Fibroblast of skin of right biceps (primary cell): ENCODE measurements at places on chromosomes 3 and 15.

DNA sequence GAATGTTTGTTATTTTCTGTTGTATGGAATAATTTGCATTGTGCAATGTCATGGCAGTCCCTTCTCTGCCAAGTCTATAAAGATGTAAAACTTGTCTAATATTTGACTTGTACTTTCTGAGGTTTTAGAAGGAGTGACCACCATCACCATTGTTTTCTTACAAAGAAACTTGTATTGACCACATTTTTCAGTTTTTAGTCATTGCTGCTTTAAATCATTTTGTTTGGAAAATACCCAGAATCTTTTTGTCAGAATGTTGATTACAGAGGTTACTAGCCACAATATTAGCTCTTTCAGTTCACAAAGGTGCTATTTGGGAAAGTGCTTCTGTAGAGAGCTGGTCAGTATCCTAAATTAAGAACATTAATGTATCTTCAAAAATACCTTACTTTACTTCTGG lies 532.4 kb upstream of the GBE1 start:
- no peak for DNase-seq

GRCh38 chr3:100340527-100340926 lies 6.0 kb downstream of the NIT2 start:
- DNase-seq, result no peak

DNA sequence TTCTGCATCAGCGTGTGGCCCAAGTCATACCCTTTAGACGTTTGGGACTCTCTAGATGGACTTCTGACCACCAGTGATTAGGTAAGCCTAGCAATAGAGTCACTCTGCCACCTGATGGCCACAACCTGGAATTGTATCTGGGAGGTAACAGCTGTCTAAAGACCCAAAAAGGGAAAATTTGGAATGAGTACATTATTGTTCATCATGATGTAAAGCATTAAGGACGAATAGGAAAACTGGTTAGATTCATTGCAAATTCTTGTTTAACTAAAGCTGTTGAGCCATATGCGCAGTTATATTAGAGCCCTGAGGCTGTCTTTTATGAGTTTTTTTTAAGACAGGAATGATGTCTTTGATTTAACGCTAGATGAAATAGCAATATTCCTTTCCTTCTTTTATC lies 63.6 kb downstream of the FAM81A start:
- peak; percentile 56 for DNase-seq

DNA sequence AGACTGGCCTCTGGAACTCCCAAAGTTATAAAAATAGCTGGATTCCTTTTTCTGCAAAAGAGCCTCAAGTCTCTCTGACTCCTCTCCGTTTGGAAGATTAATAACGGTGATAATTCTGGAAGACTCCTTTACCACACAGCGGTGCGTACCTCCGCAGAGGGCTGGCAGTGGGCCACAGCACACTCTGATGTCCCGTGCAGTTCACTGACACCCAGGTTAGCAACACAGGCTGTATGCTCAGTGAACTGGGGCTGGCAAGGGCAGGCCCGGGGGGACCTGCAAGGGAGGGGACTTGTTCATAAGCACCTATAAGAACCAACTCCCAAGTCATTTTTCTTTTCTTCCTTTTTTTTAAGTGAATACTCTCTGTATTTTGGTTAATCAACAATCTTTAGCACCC lies 120.3 kb upstream of the TJP1 start:
- DNase-seq, result no peak

DNA sequence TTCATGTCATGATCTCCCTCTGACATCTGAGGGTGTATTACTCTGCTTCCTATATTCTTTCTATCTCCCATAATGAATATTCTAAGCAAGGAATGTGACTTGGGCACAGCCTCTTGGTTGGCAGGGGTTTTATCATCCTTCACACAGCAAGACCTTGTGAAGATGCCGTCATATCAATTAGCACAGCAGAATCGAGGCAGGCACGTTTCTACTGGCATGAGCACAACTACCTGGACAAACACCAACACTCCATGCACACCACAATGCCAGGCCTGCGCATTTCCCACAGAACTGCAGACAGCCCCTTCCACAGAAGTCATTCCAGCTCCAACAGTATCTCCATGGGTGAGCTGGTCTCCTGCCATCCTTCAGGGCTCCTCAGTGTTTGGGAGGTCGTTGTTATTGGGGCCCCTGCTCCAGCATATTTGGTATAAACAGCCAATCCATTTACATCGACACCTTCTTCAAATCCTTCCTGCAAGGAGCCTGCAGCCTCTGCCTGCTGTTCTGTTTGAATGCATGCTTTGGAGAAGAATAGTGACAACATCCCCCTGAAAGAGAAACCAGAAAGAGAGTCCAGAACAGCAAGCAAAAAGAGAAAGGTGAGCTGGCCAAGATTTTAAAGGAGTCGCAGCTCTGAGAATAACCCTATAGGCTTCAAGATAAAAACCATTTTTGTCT lies 275.5 kb downstream of the SHOX2 start:
- DNase-seq, result no peak

DNA sequence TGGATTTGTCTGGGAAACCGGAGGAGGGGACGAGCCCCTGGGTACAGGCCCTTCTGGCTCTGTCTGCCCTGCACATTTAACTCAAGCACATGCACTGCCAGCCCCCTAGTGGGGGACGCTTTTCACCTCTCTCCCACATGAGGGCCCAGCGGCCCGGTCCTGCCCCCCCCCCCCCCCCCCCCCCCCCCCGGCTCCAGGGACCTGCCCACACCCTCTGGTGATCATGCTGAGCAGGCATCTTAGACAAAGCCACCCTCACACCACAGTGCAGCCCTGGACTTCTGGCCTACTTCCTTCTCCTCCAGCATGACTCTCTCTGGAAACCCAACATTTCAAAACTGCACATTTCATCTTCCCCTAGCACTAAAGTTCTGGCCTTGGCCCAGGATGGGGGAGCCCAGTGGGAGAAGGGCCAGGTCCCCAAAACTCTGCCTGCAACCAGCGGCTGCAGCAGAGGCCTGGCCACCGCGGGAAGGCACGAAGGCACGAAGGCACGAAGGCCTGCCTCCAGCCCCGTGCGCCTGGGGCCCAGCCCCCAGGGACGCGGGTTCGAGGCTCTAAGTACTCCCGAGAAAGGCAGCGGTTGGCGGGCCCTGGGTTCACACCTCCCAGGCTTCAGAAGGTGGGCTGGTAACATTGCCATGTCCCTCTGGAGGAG lies 14.1 kb downstream of the KLF15 start:
- no peak for DNase-seq

- DNase-seq, result no peak
Observed at GRCh38 chr3:170660139-170660538, 74.3 kb upstream of the SLC7A14 start.

- no peak for DNase-seq
Observed at GRCh38 chr3:69590111-69590510, 149.2 kb upstream of the MITF start.

GRCh38 chr15:52233405-52233804 lies 42.2 kb upstream of the GNB5 start:
- no peak for DNase-seq

DNA sequence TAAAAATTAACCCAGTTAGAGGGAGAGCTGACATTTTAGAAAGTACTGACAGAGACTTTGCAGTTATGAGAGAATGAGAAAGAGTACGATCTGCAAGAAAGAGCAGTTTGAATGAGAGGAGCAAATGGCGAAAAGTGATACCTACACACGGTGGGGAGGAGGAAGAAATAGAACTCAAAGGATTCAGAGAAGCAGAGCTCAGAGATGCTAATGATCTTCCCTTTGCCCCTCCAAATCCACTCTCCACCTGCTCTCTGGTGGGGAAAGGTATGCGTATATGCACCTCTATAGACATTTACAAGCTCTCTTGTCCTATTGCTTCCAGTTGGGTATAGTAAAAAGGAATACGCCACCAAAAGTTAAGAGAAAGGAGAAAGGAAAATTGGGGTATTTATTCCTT lies 123.3 kb upstream of the TTC14 start:
- no peak for DNase-seq

DNA sequence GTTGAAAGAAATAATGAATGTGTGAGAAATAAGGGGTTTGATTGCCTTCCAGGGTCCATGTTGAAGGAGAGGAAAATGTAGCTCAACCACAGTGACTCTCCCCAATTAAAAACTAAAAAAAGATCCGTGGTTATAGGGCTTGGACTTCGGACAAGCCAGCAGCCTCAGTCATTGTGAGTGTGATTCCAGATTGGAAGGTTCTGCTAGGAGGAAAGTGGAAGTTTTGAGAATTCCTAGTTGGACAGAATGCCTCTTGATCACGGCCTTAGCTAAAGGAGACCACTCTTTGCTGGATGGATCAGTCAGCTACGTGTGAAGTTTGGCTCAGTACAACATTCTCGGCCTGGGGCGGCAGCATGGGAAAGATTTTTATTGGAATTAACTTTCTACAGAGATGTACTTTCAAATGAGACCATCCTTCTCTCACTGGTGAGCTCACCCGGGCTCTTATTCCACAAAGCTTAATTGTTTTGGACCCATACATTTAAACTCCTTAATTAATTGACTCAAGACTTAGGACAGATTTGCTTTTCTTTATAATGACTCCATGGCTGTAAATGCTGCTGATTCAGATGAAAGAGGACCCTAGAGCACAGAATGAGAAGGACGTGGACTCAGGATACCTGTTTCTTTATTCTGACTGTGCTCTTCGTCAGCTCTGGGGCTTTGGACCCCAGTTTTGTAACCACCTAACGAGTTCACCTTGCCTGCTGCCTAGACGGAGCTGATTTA lies 27.5 kb downstream of the FLNB start:
- peak; percentile 54 for DNase-seq

- no peak for DNase-seq
Observed at GRCh38 chr3:126941721-126942270, 41.1 kb upstream of the PLXNA1 start.

GRCh38 chr15:63502843-63503738 lies 1.3 kb upstream of the USP3 start:
- DNase-seq, result peak; percentile 70

GRCh38 chr15:52193321-52193720 lies 2.1 kb upstream of the GNB5 start:
- DNase-seq, result no peak

DNA sequence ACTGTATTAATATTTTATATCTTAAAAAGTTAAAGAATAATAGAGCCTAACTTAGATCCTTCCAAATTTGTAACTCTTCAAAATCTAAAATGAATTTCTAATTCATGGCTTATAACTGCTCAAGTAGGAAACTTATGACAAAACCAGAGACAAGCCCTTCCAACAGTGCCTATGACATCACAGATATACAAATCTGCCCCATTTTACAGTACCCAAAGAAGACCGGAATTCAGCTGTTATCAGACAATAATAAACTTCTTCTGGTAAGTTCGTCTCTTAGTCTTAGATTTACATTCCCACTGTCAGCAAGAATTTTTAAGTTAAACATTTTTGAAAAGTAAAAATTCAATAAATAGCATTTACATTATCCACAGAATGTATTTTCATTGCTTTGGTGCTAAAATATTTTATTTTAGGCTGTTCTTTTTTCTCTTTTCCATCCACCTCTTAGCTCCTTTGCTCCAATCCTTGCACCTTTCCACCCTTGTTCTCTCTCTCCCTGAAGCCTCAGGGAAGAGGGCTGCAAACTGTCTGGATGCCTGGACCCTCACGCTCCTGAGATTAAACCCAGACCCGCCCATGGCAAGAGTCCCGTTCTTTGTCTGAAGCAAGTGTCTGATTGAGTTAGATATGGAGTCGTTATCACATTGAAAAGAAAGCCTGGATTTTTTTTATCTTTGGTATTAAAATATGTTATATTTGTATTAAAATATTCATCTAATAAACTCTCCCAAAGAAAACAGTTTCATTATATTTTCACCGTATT lies 312.7 kb downstream of the ZBTB20 start:
- no peak for DNase-seq

- no peak for DNase-seq
Observed at GRCh38 chr15:79221696-79222095, 60.8 kb upstream of the ANKRD34C start.

GRCh38 chr3:189537135-189537534 lies 94.1 kb upstream of the TP63 start:
- peak; percentile 2 for DNase-seq

GRCh38 chr3:94310341-94311135 lies 247.7 kb downstream of the NSUN3 start:
- no peak for DNase-seq

DNA sequence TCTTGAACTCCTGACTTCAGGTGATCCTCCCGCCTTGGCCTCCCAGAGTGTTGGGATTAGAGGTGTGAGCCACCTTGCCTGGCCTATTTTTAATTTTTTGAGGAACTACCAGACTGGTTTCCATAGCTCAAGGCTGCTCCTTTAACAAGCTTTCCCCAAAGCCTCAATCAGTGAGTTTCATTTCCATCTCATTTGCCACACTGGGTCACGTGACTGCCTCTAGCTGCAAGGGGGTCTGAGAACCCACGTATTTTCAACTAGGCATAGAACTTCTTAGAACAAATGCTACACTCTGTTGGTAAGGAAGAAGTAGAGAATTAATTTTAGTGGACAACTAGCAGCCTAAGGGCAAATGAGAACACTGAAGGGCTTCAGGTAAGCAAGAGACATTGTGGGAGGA lies 3.1 kb upstream of the CD276 start:
- no peak for DNase-seq

DNA sequence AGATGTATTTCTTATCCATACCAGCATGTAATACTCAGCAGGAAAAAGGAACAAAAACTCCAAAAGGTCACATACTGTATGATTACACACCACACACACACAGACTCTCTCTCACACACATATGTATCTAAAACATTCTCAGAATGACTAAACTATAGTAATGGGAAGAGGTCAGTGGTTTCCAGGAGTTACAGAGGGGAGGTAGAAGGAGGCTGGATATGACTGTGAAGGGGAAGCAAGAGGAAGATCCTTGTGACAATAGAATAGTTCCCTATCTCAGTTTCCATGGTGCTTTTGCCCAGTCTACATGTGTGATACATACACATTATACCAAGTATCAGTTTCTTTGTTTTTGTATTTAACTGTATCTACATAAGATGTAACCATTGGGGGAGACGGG lies 190.1 kb downstream of the IL5RA start:
- DNase-seq, result no peak

DNA sequence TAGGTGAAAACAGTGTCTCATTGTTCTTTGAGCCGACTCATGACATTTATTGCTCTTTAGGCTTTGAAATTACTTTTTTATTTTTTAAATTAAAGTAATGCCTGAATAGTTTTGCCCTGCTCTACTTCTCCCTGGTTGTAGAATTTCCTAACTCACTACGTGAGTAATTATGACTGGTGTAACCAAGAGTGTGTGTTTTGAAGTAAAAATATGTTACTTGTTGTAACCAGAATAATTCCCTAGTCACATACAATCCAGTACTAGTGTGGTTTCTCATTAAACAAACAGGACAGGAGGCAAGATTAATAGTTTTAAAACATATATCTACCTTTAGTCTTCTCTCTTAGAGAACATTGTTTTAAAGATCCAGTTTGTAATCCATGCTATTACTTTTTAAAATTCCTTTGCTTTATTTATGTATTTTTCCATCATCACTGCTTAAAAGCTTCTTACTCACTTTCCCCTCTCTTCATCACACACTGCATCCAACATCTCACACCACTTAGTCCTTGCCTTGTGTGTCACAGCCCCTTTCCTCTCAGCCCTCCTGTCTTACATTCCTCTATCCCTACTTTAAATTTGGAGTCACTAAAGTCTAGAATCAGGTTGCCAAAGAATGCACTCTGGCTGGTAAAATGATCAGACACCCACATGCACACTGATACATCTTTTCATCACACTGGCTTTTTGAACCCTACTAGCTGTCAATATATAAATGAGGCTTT lies 219.7 kb downstream of the WNT5A start:
- DNase-seq, result peak; percentile 74
